Esophagus squamous epithelium (tissue), 5 donors: ENCODE measurements at places on chromosomes 7 and 10.
A peak's percentile ranks its signal among the peaks of the same experiment; 100 is the strongest.

GRCh38 chr10:58517491-58518355 lies 5.1 kb downstream of the BICC1 start:
- no peak overlapping the region for H3K27ac ChIP-seq
- no peak overlapping the region for H3K4me3 ChIP-seq
- no peaks in the 10 kb centered on the region for H3K27me3 ChIP-seq
- peaks cover 12% of the 10 kb centered on the region for H3K4me1 ChIP-seq

DNA sequence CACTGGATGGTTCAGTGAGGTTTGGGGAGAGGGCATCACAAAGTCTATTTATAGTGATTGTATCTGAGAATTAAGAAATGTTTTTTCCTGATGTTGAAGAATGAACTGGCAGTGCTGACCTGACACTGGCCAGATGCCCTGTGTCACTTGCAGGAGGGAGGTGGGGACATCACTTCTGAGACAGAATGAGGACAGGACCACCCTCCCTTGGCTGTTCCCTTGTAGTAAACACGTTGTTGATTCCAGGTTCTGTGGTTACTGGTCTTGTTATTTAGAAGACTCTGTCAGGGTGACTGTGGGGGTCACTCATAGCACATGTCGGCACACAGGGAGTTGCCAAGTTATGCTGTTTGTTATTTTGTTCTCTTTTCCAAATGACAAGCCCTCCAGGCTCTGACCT lies 126.4 kb downstream of the ADCY1 start:
- no peak overlapping the region for H3K4me3 ChIP-seq
- H3K36me3 ChIP-seq = no peaks in the 10 kb centered on the region
- no peaks in the 10 kb centered on the region for H3K4me1 ChIP-seq
- DNase-seq = no peak

GRCh38 chr7:120857588-120858573 lies at the start of gene TSPAN12:
TSS of gene TSPAN12 (minus strand) at chr7:120858144. CDS start at chr7:120856763, 1,381 bp downstream.
- peak within 1 kb of the TSS; percentile 76 for H3K4me3 ChIP-seq
- no peaks in the 10 kb centered on the region for H3K4me1 ChIP-seq
- H3K36me3 ChIP-seq = no peaks in the 10 kb centered on the region
- H3K27ac ChIP-seq = peak within 1 kb of the TSS; percentile 88

DNA sequence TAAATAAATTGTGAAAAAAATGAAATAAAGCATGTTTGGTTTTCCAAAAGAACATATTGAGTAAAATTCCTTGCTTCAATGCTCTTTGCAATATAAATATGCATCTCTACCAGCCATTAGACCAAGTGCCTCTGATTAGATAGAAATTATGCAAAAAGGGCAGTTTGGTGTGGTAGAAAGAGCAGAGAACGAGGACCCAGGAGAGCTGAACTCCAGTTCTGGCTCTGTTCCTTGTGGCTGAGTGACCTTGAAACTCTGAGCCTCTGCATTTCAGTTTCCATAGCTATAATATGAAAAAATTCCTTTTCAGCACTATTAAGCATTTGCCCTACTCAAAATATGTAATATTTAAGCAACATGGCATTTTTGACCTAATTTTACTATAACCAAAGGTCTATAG lies 36.5 kb downstream of the COL1A2 start:
- no peaks in the 10 kb centered on the region for H3K27me3 ChIP-seq
- no peak overlapping the region for H3K27ac ChIP-seq
- H3K4me1 ChIP-seq = no peaks in the 10 kb centered on the region
- H3K36me3 ChIP-seq = no peaks in the 10 kb centered on the region

DNA sequence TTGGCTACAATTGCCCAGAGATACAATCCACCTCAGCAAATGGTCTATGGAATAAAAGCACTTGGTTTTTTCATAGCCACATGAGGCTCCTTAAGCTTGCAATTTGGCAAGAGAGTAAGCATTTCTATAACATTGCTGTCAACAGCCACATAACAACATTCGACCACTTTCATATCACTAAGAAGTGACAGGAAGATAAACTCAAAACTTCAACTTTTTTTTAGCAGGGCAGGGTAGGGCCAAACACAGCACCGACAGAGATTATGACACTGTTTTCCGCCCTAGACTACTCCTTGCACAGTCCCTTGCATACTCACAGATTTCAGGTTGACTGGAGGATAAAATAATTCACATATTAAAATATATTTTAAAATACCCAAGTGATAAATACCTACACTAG lies 185.4 kb downstream of the JAZF1 start:
- H3K4me1 ChIP-seq = peaks cover 3% of the 10 kb centered on the region
- no peak overlapping the region for H3K4me3 ChIP-seq
- no peak for DNase-seq
- H3K27ac ChIP-seq = no peak overlapping the region
- no peaks in the 10 kb centered on the region for H3K27me3 ChIP-seq
- no peaks in the 10 kb centered on the region for H3K36me3 ChIP-seq

DNA sequence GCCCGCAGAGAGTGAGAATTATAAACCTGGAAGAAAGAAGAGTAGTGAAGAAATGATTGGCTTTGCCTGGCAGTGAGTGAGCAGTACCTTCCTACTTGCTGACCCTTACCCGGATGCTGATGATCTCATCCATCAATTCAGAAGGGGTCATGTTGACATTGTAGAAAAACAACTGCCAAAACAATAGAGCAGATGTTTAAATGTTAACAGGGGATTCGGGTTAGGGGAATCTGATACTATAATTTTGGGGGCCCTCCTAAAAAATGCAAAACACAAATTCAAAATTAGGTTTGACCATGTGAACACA lies 78.1 kb downstream of the MYOF start:
- H3K27me3 ChIP-seq = no peaks in the 10 kb centered on the region
- no peak for DNase-seq
- peaks cover 7% of the 10 kb centered on the region for H3K36me3 ChIP-seq
- H3K4me1 ChIP-seq = peaks cover 6% of the 10 kb centered on the region
- H3K27ac ChIP-seq = no peak overlapping the region

DNA sequence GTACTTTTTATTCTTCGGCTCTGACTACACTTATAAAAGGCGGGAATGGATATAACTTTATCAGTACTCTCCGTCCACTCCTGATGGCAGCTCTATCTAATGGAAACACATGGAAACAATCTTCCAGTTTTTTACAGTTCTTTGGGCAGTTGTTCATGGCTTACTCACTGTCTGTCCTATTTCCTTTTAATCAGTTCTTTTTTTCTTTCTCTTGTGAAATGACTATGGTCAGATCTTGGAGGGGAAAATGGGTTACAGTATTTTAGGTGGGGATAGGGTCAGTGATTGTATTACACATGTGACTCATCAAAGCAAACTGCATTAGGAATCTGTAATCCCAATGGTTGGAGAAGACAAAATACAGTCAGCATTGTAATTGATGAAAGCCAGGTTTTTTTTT lies 112.4 kb downstream of the BICC1 start:
- H3K36me3 ChIP-seq = no peaks in the 10 kb centered on the region
- H3K4me1 ChIP-seq = no peaks in the 10 kb centered on the region
- no peak for DNase-seq

GRCh38 chr10:5587151-5588079 lies 62.7 kb downstream of the CALML3 start:
- no peak overlapping the region for H3K27ac ChIP-seq
- H3K36me3 ChIP-seq = no peaks in the 10 kb centered on the region
- no peak overlapping the region for H3K4me3 ChIP-seq
- peaks cover 23% of the 10 kb centered on the region for H3K4me1 ChIP-seq

GRCh38 chr7:7569615-7570014 lies 2.9 kb downstream of the MIOS start:
- DNase-seq = no peak
- no peaks in the 10 kb centered on the region for H3K27me3 ChIP-seq
- peak overlapping the region; percentile 15 for H3K4me3 ChIP-seq
- peak overlapping the region; percentile 19 for H3K27ac ChIP-seq
- peaks cover 12% of the 10 kb centered on the region for H3K36me3 ChIP-seq
- H3K4me1 ChIP-seq = peaks cover 26% of the 10 kb centered on the region

DNA sequence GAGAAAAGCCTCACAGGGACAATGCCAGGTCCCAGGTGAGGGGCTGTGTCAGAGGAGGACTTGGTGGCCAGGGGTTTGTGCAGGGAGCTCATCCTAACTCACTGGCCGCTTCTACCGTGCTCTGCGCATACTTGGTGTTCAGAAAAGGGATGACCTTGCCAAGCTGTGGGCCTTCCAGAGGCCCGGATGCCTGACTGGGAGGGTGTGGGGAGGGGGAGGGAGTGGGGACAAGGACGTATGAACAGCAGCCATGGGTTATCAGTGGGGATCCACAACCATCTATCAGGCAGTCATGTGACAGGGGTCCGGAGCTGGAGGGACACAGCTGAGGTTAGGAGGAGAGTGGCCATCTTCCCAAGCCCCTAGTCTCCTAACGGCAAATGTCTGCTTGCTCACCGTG lies 6.2 kb downstream of the SFXN4 start:
- H3K36me3 ChIP-seq = peaks cover 22% of the 10 kb centered on the region
- H3K4me3 ChIP-seq = no peak overlapping the region
- H3K4me1 ChIP-seq = peaks cover 3% of the 10 kb centered on the region
- H3K27ac ChIP-seq = no peak overlapping the region
- no peaks in the 10 kb centered on the region for H3K27me3 ChIP-seq

DNA sequence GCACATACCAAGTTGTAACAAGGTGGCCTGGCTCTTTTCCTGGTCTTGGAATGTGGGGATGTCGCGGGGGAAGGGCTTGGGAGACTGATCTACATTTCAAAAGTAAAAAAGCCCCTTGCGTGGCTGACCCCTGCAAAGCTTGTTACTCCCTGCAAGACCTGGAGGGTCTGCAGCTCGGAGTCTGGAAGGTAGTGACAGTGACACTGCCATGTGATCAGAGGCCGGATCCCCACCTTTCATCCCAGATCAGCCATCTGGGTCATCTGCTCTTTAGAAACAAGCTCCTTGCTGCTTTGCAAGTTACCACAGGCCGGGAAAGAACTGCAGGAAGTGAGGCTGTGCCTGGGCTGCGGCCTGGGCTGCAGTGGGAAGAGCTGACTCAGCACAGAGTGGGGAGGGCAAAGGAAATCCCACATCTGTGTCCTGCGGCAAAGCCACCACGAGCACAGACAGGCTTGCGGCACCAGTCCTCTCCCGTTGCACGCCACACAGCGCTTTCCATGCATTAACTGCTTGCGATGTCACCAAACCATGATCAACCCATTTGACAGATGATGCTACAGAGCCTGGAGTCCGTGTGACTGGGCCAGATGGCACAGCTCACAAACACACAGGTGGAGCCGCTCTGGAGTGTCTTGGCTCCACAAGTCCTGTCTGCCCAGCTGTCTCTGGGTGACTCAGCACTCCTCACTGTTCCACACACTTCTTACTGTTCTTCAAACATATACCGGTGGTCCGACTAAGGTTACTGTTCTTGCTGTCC lies 97.7 kb downstream of the SH3PXD2A start:
- no peaks in the 10 kb centered on the region for H3K27me3 ChIP-seq
- H3K27ac ChIP-seq = peak overlapping the region; percentile 79
- no peak for DNase-seq
- no peaks in the 10 kb centered on the region for H3K36me3 ChIP-seq

DNA sequence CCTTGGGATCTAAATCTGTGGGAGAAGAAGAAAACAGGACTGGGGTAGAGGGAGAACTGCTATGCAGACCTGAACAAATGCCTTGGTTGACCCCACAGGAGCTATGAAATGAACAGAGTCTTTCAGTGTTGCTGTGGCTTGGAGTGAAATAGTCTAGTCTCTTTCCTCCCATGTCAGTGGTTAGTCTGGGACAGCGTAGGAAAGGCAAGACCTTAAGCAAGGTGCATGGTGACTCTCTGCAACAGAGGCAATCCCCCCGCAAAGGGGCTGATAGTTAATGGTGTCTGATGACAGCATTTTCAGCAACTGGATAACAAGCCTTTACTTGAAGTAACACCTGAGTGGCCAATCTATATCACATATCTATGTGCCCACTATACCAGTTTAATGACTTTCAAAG lies 62.3 kb downstream of the ARL4A start:
- no peaks in the 10 kb centered on the region for H3K27me3 ChIP-seq
- H3K4me1 ChIP-seq = no peaks in the 10 kb centered on the region

- H3K4me1 ChIP-seq = no peaks in the 10 kb centered on the region
- no peaks in the 10 kb centered on the region for H3K27me3 ChIP-seq
- H3K36me3 ChIP-seq = no peaks in the 10 kb centered on the region
- H3K4me3 ChIP-seq = no peak overlapping the region
- H3K27ac ChIP-seq = no peak overlapping the region
These were observed 142.3 kb upstream of the BET1 start for GRCh38 chr7:94146408-94146807.

- no peaks in the 10 kb centered on the region for H3K36me3 ChIP-seq
- no peaks in the 10 kb centered on the region for H3K27me3 ChIP-seq
- no peak for DNase-seq
- no peak overlapping the region for H3K4me3 ChIP-seq
- H3K27ac ChIP-seq = no peak overlapping the region
- no peaks in the 10 kb centered on the region for H3K4me1 ChIP-seq
These were observed 335.3 kb downstream of the GFRA1 start for GRCh38 chr10:115937768-115938056.
